ELF-1 (cell line): ENCODE measurements at places on chromosomes 1 and 21.

- no peak for DNase-seq
These were observed 23.2 kb upstream of the SLC30A1 start for GRCh38 chr1:211601982-211602670.

- no peak for DNase-seq
These were observed 32.8 kb downstream of the PTAFR start for GRCh38 chr1:28143496-28144202.

DNA sequence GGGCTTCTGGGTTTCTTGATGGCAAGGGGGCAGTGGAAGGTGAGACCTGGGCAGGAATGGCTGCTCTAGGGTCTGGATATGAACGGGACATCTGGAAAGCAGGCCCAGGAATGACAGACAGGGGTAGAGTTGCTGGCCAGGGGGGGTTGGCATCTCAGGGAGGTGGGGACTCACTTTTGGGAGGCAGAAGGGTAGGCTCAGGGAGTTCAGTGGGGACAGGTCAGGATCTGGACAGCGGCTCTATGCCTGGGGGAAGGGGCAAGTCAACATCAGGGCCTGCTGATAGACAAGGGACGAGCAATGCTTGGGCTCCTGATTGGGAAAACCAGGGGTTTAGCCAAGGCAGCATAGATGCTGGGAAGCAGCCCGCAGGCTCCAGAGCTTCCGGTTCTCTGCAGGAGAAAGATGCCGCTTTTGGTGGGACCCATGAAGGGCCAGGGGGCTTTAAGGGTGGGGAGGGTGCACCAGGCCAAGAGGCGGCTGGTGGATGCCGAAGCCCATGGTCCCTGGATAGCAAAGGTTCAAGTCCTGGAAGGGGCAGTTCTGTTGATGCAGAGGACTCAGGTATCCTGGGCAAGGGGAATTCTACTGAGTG, 21.9 kb downstream of the IGFN1 start:
- DNase-seq = no peak

DNA sequence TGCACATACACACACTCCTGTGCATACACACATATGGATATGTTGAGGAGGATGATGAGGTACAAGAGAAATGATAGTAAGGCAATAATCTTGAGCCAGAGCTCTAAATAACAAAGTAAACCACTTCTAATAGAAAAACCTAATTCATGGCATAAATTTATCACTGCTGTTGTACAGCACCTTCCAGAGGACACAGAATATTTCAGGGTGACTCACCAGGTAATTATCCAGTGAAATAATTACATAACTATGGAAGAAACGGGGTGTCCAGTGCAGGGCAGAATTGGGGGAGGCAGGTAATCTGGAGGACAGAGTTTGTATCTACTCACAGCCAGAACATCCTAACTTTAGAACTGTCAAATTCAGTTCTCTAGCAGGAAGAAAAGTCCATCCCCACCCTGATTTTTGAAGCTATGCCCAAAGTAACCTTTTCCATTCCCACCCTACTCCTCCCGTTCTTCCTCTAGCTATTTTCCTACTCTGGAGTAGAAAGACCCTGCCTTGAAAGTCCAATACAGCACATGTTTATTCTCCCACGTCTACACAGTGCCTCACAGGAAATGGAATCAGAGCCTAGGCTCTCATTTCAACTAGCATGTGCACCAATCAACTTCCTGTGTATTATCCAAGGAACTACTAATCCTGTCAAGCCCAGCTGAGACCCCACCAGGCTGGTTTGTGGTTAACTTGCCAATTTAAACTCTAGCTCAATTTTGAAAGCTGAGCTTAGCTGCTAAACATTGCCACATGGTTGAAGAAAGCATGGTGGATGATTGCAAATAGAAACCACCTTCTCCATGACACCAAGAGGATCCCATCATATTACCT, 96.6 kb downstream of the PTPN14 start:
- no peak for DNase-seq

DNA sequence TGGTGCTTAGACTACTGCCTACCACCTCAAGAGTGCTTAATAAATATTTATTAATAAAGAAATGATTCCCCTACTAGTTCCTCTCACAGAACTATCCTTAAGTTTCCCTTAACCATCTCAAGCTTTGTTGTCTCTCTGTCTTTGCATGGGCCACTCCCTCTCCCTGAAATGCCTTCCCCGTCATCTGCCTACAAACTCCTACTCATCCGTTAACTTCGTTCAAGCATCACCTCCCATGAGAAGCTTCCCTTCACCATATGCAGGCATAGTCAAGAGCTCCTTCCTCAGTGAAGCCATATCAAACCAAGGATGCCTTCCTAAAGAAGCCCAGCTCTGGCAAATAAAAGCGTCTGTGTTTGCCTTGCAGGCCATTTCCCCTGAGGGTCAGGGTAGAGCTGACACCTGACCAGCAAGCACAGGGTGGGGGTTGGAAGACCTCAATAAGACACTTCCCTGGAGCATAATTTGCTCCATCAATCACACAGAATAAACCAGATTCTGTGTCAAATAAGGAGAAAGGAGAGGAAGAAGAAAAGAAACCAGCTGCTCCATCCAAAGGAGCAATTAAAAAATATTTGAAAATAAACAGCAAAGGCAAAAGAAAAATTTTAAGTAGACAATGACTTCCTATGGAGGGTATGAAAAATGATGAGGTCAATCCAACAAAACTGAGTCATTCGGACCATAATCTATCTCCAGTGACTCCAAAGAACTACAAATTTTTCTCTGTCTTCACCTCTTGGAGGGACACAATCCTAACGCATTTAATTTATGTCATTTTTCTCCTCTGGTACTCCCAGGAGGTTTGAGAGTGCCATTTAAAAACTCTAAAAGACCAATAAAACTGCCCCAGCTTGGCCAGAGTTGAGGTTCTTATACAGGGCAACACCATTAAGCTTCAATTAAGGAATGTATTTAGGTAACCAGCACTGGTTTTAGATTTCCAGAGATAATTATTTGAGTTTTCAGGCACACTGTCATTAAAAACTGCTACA, 303.6 kb downstream of the KCNH1 start:
- peak; percentile 6 for DNase-seq

DNA sequence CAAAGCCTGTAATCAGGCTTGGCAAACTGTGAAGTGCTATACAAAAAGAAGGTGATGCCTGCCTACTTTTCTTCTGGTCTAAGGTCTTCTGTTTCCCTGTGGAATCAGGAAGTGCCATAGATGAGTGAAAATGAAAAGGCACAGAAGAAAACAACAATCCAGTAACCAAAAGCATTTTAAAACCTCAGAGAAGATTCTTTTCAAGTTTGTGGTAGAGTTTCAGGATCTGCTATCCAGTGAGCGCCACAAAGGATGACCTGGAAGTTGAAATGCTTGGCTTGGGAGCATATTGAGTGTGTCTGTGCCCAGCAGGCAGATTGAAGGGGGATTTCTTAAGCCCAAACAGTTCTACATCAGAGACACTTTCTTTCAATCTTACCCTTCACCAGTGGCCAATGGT, 272.2 kb downstream of the PAPPA2 start:
- no peak for DNase-seq

DNA sequence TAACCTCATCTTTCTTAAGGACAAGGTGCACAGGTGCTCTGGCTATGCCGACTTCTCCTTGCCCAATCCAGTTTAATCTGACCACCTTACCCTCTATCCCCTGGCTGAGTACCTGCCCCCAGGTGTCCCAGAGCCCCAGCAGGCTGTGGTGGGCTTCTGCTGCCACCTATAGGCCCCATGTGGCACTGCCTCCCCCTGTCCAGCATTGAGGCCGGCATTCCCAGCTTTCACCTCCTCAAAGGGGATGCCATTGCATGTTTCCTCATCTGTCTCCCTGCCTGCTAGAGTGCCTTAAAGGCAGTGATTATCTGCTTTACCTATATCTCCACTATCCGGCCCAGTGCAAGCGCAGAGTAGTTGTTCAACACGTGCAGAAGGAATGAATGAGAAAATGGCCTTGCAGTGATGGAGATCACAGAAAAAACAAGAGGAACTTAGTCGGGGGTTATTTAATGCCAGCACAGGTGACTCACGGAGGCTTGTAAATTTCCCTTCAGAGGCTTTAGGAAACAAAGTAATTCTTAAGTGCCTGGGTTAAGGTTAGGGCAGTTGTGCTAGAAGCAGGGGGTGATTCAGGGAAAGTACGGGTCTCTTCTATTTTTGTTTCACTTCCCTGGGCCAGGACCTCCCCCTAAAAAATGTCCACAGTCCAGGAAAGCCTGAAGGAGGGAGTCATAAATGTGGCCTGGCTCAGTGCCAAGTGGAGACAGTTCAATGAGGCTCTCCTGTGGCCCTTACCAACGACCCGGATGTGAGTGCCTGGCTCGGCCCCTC, 131.8 kb upstream of the NGF start:
- peak; percentile 88 for DNase-seq

DNA sequence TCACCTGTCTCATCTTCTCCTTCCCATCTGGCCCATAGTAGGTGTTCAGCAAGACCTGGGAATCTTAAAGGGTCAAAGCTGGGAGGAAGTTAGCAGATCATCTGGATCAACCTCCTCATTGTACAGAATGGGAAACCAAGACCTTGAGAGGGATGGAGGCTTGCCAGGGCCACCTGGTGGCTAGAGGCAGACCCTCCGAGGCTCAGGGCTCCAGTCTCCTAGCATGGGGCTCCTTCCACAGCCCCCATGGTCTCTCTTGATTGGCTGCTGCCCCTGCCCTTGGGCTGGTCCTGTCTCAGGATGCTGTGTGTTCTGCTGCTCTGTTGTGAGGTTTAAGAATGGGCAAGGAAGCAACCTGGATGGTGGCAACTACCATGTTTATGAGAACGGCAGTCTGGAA, 68.7 kb upstream of the CNTN2 start:
- peak; percentile 35 for DNase-seq

DNA sequence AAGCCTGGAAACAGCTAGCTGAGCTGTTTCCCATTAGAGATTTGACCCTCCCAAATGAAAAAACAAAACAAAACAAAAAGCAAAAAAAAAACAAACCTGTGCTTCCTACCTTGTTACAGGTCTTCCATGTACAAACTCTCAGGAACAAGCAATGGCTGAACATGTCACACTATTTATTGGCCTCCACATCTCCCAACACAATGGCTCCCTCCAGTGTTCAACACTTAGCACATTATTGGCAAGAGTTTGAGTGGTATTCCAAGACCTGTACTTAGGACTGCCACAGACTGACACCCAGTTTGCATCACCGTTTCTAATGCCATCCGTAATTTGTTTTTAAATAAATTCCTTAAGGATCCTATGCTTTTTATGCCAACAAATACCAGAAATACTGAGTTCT, 195.0 kb upstream of the OLFM3 start:
- peak; percentile 25 for DNase-seq

- DNase-seq = no peak
These were observed 5.6 kb upstream of the TTC39A start for GRCh38 chr1:51336004-51336403.

DNA sequence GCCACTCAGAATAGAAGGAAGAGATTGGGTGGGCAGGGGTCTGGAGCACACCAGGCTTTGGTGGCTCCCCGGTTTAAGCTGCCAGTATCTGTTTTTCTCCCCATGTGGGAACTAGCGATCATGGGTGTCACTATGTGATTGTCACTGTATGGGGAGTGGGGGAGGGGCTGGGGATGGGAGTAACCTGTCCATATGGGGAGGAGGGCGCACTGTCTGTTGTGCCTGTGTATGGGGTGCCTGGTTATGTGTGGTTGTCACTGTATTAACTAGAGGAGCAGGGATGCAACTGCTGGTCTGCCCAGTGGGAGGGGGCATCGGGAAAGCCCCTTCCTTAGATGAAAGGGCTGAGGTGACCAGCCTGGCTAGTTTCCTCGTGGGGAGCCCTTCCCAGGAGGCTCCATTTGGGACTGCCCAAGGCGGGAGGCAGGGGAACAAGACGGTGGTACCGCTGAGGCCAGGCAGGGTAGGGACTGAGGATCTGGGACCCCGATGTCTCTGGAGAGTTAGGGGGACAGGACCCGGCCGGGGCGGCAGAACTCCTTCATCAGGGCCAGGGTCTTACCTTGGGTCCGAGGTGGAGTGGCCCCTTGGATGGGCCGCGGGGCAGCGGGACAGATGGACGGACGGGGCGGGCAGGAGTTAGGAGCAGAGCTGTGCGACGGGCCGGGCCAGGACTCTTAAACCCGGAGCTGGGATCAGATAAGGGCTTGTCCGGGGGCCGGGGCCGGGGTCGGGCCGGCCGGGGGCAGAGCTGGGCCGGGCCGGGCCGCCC, at the start of gene KCNJ10:
Gene KCNJ10 (minus strand): TSS at position 701 of the 772 bp plus-strand sequence. CDS start 27,628 bp downstream, outside the sequence.
- no peak for DNase-seq

DNA sequence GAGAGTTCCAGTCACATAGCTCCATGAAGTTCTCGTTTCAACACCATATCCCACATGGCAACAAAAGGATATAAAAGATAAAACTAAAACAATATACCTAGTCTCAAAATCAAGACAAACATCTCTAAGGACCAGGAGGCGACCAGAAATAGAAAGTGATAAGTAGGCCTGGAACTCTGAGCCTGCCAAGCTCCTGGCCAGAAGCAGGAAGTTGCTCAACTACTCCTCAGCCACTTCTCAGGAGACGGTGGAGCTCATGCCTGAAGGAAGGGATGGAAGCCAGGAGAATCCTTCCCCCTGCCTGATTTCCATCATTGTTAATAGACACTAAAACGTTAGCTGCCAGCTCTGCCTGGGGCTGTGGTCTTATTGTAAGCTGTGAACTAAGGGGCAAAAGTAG, 94.7 kb downstream of the DISP1 start:
- no peak for DNase-seq

GRCh38 chr1:119829625-119830024, 18.4 kb upstream of the REG4 start:
- DNase-seq = no peak

- DNase-seq = no peak
These were observed 535 bp downstream of the SETD4 start for GRCh38 chr21:36059823-36060158.

GRCh38 chr1:212979340-212980122, 29.2 kb downstream of the VASH2 start:
- DNase-seq = no peak

GRCh38 chr21:42106425-42106824, 35.3 kb downstream of the UMODL1 start:
- DNase-seq = no peak

DNA sequence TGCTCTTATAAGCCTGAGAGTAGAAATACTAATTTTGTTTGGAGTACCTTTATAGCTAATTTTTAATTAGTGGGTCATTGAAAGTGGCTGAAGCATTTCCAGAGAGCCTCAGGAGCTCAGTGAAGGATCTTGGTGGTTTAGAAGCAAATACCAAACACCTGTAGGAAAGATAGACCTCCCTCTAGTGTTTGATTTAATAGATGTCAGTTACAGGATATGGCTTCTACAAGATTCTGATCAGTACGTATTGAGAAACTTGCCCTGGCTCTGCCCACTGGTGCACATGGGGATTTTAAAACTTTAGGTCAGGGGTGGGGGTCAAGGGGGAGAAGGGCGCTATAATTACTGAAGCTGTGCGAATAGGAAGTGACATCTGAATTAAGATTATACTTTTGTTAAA, 122.2 kb downstream of the POU2F1 start:
- no peak for DNase-seq

GRCh38 chr1:48495166-48495565, 23.2 kb upstream of the SPATA6 start:
- DNase-seq = no peak
